NCI-H2081 treated with DMSO at 0.1 percent for 48 hours (cell line): ENCODE measurements at places on chromosomes 5 and 9.

DNA sequence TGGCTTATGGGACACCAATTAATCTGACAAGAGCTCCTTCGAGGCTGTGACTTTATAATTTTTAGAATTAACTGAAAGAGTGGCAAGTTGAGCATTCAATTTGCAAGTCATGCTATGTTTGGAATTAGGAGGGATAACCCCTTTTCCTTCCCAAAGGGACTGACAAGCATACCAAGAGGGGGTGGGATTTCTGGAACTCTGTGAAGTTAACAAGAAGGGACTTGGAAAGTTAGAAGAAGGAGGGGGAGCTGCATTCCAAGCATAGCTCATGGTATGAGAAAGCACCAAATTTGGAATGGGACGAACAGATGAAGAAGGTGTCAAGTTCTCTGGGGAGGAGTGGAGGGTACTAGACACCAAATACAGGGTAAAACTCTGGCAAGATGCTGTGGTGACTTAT, 8.9 kb upstream of the PALM2AKAP2 start:
- DNase-seq, result no peak

DNA sequence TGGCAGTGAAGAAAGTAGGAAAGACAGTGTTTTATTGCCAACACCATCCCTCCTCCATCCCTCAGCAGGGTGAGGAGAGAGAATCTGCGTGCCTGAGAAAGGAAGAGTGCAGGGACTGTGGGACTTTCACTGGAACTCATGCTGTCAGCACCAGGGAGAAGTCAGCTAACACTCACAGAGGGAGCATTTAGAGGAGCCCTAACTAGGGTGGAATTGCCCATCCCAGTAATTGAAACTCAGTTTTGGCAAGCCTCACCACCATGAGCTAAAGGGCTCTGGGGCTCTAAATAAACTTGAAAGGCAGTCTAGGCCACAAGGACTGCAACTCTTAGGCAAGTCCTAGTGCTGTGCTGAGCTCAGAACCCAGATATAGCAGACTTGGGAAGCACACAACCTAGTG, 622.3 kb downstream of the SEMA5A start:
- no peak for DNase-seq

DNA sequence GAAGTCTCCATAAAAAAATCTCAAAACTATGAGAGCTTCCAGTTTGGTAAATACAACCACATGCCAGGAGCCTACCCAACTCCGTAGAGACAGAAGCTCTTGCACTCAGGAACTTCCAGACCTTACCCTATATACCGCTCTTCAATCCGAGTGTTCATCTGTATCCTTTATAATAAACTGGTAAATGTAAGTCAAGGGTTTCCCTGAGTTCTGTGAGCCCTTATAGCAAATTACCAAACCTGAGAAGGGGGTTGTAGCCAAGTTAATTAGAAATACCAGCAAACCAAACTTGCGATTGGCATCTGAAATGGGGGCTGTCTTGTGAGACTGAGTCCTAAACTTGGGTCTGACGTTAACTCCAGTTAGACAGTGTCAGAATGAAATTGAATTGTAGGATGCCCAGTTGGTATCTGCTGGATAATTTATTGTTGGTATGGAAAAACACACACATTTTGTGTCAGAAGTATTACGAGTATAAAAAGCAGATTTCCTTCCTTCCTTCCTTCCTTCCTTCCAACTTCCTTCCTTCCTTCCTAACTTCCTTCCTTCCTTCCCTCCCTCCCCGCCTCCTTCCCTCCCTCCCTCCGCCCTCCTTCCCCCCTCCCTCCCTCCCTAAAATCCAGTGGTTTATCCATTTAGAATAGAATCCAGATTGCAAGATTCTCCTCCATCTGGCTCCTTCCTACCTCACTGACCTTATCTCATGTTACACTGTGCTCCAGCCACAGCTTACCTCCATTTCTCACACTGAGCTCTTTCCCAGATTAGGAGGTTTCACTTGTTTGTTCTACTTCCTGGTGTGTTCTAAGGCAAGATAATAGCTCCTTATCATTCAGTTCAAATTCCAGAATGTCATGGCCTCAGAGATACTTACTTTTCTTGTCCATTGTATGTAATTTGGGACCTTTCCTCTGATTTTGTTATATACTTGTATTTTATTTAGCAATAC, 196.7 kb downstream of the WDR70 start:
- DNase-seq, result no peak

- DNase-seq, result no peak
Observed at GRCh38 chr5:128532776-128533175, 5.3 kb downstream of the FBN2 start.

GRCh38 chr9:115212832-115213231, 94.9 kb upstream of the TNC start:
- no peak for DNase-seq

- DNase-seq, result no peak
Observed at GRCh38 chr9:134189145-134189469, 24.7 kb upstream of the RNU6ATAC start.

GRCh38 chr9:29475471-29475870, 1902.2 kb upstream of the C9orf72 start:
- DNase-seq, result no peak

DNA sequence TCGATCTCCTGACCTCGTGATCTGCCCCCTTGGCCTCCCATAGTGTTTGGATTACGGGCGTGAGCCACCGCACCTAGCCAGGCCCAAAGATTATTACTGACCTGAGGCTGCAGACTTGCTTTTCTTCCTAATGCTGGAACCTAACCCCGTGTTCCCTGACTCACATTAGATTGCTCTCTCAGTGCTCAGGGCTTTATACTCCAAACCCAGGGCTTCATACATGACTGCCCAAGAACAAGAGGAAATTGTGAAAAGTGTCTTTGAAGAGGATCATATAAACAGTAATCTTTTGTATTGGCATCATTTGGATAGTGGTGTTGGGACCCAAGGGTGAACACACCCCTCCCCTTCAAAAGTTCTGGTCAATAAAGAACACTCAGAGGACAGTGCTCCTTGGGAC, 233.3 kb upstream of the TAS2R1 start:
- no peak for DNase-seq

- DNase-seq, result peak; percentile 67
Observed at GRCh38 chr9:21789541-21790037, 12.8 kb upstream of the MTAP start.

DNA sequence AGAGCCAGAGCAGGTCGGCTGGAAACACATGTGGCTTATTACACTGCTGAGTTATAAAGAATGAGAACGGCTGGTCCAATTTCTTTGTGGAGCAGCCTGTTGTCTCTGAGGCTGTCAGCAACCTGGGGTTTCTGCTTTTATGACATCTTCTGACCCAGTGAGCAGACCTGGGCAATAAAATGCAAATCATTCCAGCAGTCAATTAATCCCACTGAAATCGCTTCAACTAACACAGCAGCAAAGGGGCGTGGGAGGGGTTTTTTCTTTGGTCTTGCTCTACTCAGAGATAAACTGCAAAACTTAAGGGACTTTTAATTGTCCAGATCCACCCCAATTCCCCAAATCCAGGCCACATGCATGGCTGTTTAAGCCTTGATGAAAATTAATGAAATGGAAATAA, 215.7 kb downstream of the SLIT3 start:
- DNase-seq, result no peak

- no peak for DNase-seq
Observed at GRCh38 chr5:111901296-111901695, 144.3 kb upstream of the NREP start.

DNA sequence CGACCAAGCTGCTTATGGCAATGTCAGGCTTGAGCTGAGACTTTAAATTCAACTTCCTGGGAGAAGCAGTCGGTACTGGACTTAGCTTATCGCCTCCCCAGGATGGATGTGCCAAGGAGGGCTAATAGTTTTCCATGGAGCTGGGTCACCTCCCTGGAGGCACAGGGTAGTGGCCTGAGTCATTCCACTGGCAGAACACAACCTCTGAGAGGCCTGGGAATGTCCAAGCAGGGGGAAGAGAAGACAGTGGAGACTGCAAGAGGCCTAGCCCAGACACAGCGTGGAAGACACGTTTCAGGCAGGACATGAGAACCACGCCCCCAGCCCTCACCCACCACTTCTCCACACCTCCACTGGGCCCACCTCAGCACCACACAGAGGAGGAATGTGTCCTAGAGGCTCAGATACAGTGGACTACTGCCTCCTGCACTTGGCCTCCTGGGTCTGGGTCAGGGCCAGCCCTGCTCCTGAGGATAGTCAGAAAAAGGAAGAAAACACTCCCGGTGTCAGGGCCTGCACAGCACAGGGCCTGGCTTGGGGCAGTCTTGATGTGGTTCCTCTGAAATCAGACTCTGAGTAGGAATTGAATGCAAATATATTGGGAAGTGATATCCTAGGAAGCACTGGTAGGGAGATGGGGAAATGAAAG, 171.8 kb downstream of the FSTL4 start:
- DNase-seq, result no peak

GRCh38 chr9:72477930-72478518, 43.4 kb upstream of the TMC1 start:
- no peak for DNase-seq

DNA sequence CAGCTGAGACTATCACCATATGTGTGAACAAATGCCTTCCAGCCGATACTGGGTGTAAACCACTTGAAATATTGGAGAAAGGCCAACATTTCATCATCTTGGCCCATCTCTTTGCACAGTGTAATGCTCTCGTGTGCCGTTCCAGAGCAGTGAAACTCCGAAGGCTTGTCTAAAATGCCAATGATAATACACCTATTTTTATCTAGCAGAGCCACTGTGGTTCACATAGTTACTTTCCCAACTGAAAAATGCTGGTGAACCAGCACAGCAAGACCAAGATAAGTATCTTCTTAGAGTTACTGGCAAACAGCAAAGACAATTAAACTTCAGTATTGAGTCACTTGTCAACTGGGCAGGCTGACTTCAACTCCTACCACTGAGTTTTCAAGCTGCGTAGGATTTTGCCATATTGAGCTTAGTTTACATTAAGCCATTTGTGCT, 379.9 kb upstream of the ACTBL2 start:
- no peak for DNase-seq
